Stimulated activated CD8-positive, alpha-beta memory T cell treated with anti-CD3 and anti-CD28 coated beads, Interleukin-15, amount 100 ng/mL, for 48 hours (primary cell): ENCODE measurements at places on chromosomes 16 and 17.

DNA sequence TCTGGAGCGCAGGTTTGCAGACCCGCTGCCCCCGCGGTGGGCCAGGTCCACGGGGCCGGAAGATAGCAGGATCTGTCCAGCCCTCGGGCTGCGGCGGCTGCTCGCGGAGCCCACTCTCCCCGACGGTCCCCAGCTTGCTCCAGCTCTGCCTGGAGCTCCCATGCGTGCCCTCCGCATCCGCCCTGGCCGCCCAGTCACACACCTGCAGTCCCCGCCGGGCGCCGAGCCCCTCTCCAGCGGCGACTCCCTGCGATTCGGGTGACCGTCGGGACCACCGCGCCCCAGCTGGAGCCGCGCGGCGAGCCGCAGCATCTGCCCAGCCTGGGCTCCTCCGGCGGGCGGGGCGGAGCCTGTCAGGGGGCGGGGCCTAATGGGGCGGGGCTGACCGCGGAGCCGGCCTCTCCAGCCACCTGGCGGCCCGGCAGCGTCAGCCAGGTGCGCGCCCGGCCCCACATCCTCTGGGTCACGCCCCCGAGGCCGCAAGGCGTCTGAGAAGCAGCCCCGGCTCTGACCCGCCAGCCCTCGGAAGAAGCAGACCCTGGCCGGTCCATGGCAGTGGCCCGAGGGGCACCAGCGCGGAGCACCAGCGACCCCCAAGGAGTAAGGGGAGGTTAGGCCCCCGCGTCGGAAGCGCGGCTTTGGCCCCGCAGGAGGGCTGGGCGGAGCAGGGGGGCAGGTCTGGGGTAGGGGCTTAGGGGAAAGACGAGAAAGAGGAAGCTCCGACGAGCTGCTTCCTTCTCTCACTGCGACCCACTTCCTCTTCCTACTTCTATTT, at the start of gene PIK3R5:
PIK3R5 (minus strand) TSS at position 314 of the 775 bp plus-strand sequence. CDS start 54,213 bp downstream, outside the sequence.
- peak; percentile 75 for DNase-seq

- DNase-seq, result no peak
These were observed 215.9 kb downstream of the RPTOR start for GRCh38 chr17:80760511-80760911.

DNA sequence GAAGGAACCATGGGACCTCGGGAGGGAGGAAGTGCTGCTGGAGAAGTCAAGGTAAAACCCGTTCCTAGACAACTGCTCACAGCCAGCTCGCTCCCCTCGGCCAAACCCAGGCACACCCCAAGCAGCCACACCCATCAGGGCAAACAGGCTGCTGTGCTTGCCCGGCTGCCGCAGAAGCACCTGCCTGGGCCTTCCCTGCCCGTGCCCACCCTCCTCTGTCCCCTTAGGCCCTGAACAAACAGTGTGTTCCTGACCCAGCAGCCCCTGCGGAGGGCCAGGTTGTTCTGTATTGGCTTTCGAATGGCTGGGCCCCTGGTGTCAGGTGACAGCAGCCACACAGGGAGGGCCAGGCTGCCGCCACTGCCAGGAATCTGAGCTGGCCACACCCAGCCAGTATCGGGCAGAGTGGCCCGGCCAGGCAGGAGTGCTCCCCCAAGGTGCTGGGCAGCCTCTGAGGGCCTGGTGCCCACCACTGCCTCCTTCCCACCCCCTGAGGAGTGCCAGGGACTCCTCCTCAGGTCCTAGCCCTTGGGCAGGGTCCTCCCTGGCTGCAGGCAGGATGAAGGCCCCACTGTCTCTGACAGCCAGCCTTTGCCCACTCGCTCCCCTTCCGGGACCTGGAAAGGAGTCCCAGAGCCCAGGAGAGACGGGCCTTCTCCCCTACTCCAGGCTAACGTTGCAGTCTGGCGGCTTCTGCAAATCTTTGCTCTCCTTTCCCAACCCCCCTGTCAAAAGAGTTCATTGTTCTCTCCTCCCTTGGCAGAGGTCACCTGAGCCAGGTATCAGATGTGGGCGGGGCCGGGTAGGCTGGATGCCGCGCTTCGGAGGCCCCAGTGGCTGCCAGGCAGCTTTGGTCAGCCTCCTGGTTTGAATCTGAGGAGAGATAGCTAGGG, 24.0 kb downstream of the LLGL2 start:
- no peak for DNase-seq

- DNase-seq, result peak; percentile 73
These were observed 20.6 kb downstream of the ADAM11 start for GRCh38 chr17:44779211-44780025.

- DNase-seq, result no peak
These were observed 13.3 kb downstream of the CRISPLD2 start for GRCh38 chr16:84833144-84833500.

DNA sequence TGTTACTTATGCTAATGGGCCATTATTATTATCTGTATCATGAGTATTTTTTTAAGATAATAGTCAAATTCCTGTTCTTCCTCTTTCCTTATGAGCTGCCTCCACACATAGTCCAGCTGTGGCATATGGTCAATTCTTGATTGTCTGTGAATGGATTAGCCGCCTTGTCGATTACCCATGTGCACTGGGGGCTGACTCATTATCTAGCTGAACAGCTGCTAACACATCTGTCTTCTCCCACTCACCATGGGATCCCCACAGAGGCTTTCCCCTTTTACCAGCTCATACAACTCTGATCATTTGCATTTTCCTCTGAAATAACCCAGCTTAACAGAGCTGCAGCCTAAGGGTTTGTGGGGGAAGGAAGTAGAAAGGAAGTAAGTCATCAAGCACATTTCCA, 915.0 kb downstream of the CDH11 start:
- DNase-seq, result no peak
